SJSA1 (cell line): ENCODE measurements at places on chromosomes 11 and 22. TPM values are rescaled to one million over a fixed set of nuclear protein-coding genes. Genes with fewer than 3 reads are reported as not detected.

KLHDC7B gene
- 0.11 and 0.66 TPM in 2 replicates for total RNA-seq

GPHA2 gene
- not detected in 2 replicates for total RNA-seq

DNA sequence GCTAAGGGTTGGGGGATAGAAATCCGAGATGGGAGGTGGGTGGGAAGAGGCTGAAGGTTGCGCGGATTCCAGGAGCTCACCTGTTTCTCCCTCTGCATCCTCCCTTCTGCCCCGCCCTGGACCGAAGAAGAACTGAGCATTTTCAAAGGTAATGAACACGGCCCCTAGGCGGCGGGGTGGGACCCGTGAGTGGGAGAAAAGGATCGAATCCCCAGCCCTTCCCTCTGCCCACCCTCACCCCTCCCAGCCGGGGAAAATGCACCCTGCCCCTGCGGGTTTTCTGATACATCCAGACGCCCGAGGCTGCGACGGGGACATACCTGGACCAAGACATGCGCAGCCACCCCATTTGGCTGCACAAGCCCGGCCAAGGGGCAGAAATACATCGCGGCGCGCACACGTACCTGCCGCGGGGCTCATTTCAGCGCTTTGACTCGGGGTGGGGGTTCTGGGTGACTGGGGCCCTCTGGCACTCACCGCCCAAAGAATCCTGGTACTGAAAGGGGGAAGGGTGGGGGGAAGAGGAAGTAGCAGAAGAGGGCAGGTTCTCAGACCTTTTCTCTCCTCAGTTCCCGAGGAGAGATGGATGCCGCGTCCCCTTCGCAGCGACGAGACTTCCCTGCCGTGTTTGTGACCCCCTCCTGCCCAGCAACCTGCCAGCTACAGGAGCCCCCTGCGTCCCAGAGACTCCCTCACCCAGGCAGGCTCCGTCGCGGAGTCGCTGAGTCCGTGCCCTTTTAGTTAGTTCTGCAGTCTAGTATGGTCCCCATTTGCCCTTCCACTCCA, 6.0 kb downstream of the VSIG2 start:
- DNase-seq = no peak

GRCh38 chr11:116997071-116997470, 101.2 kb downstream of the SIK3 start:
- DNase-seq = no peak

DNA sequence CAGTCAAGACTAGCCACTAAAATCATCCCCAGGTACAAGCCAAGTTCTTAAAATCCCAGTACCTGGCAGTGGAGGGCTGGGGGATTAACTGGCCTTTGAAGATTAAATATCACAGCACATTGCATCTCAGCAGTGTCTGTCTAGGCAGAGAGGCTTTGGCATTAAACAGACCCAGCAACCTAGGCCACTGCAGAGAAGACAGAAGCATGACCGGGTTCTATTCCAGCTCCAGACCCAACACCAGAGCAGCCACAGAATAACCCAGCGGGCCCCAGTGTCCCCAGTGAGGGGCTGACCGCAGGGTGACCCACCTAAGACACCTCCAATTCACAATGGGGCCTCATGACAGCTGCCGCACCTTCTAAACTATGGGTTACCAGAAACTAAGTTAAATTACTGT, 88.2 kb downstream of the SHANK2 start:
- no peak for DNase-seq

DNA sequence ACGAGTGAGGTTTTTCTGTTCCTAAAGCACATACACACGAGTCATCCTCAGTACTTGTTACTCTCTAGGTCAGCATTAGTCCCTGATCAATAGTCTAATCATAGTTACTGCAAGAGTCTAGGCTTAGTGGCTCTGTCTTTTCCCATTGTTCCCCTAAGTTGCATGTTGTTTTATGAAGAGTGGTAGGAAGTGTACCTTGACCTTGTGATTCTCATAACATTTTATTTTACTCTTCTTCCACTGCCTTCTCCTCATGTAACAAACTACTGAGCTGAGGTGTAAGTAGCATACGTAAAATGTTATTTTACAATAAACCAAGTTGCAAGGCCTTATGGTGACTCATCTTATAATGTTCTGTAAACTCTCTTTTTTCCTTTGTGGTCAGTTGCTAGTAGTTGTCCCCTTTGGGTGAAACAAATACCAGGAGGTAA, 15.0 kb downstream of the METTL15 start:
- DNase-seq = no peak
